ENCODE measurements at places on chromosomes 3 and 15.

DNA sequence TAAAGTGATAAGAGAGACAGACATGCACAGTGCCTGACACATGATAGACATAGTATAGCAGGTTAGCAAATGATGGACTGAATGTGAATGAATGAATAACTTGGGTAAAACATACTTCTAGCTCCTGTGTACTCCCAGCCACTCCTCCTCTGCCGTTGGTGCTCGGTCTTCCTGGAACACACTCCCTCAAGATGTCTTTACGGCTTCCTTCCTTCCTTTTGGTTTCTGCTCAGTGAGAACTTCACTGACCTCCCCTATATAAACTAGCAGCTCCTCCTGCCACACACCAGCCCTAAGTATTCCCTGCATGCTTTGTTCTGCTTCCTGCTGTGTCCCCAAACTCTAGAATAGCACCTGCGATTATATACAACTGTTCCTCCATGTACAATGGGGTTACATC, 50.2 kb downstream of the RAD54L2 start:
- no peak for DNase-seq

DNA sequence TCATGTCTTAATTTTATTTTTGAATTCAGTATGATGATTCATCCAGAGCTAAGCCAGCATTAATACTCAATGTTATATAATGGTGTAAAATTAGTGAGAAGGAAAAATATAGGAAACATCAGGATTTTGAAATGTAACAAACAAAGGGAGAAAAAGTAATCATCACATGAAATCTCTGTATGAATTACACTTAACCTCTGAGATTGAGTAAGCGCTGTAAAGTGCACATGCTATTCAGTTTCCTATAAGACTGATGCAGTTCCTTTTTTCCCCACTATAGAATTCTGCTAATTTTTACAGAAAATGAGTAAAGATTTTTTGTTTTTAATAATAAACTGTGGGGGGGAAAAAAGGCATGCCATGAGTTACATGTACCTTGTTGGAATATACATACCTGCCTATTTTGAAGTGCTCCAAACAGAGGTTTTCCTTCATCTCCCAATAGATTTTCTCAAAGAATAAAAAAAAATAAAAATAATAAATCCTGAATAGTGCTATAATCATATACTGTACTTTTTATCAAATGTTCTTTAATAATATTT, 64.0 kb upstream of the TTBK2 start:
- no peak for DNase-seq

DNA sequence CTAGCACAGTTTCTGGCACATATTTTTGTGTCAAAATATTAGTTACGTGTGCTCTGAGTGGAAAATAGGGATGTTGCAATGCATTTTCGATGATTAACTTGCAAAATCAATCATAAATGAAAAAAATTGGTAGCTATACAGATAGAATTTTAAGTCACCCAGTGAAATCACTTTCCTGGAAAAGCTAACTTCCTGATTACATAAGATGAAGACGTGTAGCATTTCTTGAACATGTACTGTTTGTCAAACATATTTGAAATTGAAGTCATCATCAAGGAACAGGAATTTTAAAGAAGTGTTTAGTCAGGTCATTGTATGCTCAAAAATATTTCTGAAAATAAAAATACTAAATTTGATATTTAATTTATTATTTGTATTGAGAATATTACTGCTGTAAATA, 977.7 kb downstream of the PLOD2 start:
- no peak for DNase-seq

GRCh38 chr3:72414481-72415016, 433.7 kb downstream of the SHQ1 start:
- DNase-seq = no peak

DNA sequence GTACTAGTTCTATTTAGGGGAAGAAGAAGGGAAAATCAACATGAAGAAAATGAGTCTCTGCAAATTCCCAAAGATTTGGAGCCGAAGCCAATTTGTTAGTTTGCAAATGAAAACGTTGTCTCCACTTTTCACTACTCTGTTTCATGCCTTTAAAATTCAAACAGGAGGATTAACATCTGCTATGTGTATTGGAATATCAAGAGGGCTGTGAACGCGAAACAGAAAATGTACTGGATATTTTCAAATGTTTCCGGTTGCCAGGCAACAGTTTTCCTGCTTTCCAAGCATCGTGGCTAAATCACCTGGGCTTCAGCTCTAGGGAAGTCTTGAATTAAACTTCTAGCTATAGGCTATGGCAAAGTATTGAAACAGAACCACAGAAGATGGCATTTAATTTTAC, 172.8 kb downstream of the KCNMB2 start:
- peak; percentile 14 for DNase-seq

- DNase-seq = peak; percentile 84
These were observed 175.2 kb downstream of the TP63 start for GRCh38 chr3:189806171-189806951.

GRCh38 chr3:44340058-44340395, 1.5 kb downstream of the TCAIM start:
- DNase-seq = no peak

- peak; percentile 82 for DNase-seq
These were observed 213.1 kb downstream of the FGF12 start for GRCh38 chr3:192514081-192514753.

DNA sequence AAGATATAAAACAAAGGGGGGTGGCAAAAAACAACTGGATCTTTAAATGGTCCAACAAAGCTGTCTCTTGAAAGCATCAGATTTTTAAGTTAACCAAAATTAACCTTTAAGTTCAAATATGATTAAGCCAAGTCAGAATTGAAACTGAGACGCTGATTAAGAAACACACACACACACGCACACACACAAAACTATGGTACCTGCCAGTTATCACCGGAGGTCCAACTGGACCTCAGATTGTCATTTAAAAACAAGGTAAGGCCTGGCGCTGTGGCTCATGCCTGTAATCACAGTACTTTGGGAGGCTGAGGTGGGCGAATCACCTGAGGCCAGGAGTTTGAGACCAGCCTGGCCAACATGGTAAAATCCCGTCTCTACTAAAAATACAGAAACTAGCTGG, 10.4 kb downstream of the ARF4 start:
- DNase-seq = no peak

DNA sequence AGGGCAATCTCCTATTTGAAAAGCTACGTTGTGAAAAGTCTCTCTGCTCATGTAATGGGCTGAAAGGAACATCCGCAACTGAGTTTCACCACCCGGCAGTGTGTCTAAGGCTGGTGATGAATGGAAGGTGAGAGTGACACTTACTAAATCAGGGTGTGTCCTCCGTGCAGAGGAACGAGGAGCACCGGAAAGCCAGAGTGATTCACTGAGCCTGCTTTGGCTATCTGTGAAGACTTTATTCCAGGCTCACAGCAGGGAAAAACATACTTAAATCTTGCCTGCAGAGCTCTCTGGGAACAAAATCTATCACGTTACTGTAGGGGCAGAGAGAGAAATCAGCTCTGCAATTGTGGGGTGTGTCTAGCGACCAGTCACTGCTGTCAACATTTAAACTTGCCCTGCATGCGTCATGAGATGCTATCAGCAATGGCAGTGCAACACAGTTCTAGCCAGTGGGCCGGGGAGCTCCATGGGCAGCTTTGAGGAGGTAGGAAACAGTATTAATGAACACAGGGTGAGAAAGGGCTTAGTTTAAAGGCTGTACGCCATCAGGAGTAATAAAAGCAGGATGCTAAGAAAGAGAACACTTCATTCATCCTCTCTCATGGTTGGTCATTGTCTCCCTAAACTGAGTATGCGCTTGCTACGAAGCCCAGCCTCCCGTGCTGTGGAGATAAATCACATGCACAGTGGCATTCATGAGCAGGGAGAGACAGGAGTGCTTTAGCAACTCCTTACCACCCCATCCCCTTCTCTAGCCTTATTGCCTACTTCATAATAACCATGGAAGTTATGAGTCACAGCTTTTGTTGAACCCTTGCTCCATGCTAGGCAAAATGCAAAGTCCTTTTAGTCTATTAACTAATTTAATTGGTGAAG, 542.7 kb upstream of the ADAMTS9 start:
- no peak for DNase-seq

DNA sequence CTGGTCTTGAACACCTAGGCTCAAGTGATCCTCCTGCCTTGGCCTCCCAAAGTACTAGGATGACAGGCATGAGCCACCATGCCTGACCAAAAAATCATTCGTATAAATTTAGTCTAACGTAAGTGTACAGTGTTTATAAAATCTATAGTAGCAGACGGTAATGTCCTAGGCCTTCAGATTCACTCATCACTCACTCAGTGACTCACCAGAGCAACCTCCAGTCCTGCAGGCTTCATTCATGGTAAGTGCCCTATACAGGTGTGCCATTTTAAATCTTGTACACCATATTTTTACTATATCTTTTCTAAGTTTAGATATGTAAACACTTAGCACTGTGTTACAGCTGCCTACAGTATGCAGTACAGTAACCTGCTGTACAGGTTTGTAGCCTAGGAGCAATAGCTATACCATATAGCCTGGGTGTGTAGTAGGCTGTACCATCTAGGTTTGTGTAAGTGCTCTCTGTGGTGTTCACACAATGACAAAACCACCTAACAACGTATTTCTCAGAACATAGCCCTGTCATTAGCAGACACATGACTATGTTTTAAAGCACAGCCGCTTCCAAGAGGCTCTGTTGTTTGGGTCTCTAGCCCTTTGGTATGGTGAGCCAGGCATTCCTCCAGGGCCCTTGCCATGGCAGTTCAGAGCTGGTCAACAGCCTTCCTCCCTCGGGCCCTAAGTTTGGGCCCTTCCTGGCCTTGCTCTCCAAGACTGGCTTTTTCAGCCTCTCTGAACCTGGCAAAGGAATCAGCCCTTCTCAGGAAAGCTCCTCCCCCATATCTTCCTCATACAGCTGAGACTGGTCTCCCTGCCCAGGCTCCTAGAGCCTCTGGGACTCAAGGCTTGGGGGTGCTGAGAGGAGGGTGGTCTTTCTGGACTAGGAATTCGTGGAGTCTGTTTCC, 1.9 kb upstream of the CCDC9B start:
- DNase-seq = no peak

DNA sequence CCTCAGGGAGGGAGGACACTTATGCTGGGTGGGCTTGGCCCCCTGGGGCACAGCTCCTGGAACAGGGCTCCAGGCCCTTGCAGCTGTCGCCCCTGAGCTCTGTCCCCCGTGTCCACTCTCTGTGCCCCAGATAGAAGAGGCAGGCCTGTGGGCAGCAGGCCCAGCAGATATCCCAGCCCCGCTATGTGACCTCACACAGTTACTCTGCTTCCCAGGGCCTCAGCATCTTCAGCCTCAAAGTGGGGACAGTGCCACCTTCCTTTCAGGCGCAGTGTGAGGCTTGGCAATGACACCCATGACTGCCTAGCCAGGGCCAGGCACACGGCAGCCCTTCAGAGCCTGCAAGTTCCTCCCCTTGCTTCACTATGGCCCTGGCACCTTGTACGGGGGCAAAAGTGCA, 98.4 kb downstream of the IQSEC1 start:
- DNase-seq = no peak

DNA sequence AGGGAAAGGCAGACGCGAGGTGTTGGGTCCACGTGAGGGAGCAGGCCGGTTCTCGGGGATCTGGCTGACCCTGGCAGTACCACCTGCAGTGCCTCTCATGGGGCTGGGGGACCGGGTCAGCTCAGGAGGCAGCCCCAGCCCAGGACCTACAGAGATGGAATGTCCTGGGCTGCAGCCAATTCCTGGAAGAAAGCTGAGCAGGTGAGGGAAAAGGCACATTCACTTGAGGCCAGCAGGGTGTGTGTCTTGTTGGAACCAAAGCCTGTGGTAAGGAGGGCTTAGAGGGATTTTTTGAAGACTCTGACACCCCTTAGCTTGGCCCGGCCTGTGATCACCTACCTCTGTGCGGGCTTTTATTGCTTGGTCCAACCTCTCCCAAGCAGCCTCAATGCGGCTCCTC, 15.8 kb downstream of the PLA2G4B start:
- no peak for DNase-seq

DNA sequence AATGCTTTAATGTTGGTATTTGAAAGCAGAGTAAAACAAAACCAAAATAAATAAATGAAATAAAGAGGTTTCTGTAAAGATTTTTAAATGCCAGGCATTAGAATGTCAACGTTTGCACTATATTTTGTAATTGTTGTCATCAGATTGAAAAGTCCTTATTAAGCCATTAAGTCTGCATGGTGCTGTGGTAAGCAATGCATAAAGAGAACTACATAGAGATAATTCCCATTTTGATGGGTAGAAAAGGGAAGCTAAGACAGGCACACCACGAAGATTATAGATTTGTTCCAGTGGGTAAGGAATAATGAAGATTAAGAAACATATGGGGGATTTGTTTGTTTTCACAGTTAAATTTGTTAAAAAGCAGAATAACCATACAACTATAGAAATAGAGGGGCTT, 52.5 kb upstream of the PPARG start:
- no peak for DNase-seq

DNA sequence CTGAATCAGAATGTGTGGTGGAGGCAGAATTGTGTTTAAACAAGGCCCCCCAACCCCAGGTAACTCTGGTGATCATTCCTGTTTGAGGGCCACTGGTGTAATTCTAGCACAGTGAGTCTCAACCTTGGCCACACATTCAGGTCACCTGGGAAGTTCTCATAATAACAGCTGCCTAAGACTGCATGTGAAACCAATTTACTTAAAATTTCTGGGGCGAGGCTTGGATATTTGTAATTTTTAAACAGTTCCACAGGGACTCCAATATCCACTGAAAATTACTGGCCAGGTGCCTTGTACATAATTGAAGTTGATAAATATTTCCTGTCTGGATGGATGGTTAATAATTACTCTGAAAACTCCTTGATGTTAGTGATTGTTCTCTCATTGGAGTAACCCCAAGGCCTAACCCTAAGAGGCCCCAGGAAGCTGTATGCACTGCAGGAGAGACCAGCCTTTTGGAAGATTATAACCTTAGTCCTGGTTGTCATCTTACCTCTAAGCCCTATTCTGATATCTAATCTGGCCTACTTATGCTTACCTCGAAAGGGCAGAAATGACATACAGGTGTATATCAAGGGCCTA, 25.7 kb upstream of the EPHB1 start:
- DNase-seq = no peak

GRCh38 chr3:174153871-174154270, 705.3 kb upstream of the NAALADL2 start:
- DNase-seq = no peak

DNA sequence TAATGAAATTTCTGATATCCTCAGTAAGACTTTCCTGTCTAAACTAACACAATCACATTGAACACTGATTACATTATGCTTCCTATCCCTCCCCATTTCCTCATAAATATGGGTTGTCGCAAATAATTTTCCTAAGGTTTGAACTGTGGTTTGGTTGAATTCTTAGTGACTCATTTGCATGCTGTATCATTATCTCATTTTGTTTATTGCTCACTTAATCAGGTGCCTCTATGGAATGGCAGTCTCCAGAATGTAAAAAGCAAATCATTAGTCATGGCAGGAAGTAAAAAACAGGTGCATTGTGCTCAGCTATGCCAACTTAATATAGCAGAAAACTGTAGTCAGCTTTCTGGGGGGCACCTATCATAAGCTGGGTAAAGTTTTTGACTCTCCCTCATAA, 216.0 kb upstream of the ZBTB20 start:
- DNase-seq = no peak

Data from mesendoderm (in vitro differentiated cells).